Stimulated activated CD4-positive, alpha-beta T cell treated with anti-CD3 and anti-CD28 coated beads, Interleukin-1b, Interleukin-23, amount 100 ng/mL, for 1 hour (primary cell): ENCODE measurements at places on chromosomes 7 and 10.

DNA sequence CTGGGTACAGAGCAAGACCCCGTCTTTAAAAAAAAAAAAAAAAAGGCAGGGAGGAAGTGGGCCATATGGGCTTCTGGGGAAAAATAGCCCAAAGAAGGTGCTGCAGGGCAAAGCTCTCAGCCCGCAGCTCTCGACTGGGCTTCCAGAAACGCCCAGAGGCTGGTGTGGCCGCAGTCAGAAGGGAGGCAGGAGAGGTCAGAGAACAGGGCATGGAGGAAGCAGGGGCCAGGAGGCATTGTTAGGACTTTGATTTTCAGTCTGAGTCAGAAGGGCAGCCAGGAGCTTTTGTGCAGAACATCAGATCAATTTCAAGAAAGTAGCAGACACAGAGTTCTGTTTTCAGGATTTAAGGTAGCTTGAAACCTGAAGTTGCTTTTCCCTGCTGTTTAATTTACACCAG lies 35.3 kb upstream of the CYTH3 start:
- no peak for DNase-seq

DNA sequence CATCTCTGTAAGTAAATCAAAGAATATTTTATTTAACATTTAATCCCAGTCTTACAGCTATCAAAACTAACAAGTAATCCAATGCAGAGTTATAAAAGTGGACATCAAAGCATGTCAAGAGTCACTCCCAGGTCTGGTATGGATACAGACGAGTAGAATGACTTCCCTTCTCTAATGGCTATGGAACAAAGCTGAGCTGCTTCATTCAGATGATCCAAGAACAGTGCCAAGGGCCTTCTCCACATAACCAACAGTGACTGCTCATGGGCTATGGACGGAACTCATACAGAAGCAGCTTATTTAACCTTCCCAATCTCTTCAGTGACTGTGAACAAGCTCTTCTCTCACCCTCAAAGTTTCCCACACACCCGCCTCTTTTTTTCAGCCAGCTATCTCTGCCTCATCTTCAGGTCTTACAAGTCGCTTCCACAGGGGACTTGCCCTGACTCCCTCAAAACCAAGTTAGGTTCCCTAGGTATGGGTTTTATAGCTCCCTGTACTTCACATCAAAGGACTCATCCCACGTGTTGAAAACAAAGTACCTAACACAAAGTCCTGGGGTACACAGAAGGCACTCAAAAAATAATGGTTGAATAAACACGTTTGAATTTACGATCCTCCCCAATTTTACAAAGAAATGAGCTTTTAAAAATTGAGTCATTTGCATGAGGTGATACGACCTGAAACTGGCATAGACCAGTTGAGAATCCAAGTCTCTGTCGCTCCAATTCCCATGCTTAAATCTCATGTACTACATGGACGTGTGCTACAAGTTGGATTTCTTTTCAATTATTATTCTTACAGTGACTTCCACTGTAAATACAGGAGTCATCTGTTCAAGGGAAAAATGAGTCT lies 3.1 kb downstream of the USP6NL start:
- DNase-seq = no peak

GRCh38 chr10:132300582-132300981 lies 7.2 kb downstream of the STK32C start:
- DNase-seq = no peak

DNA sequence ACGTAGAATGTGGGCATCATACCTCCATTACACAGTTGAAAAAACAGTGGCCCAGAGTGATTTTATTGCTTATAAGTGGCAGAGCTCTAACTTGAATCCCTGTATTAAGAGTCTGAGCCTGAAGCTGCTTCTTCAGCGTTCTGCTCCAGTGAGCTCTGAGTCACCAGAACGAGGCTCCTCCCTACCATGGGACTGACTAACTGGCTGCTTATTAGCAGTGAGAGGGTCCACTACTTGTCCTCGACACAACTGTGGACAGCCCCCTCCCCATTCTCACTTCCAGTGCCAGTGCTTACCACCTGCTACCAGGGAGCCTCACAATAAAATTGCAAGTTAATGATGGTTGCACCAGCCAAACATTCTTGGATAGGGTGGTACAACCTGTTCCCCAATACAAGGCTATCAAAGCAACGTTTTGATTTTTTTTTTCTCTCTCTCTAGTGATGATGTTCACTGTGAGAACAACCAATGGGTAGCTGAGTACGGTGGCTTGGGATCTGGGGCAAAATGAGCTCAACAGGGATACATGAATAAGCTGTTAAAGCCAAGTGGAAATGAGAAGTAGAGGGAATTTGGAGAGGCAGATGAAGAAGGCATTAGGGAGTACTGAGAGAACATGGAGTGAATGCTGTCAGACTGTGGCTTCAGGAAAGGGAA lies 2.7 kb upstream of the NRG3 start:
- no peak for DNase-seq

- DNase-seq = no peak
Measured at GRCh38 chr10:76973091-76974016, 664.3 kb downstream of the KCNMA1 start.

DNA sequence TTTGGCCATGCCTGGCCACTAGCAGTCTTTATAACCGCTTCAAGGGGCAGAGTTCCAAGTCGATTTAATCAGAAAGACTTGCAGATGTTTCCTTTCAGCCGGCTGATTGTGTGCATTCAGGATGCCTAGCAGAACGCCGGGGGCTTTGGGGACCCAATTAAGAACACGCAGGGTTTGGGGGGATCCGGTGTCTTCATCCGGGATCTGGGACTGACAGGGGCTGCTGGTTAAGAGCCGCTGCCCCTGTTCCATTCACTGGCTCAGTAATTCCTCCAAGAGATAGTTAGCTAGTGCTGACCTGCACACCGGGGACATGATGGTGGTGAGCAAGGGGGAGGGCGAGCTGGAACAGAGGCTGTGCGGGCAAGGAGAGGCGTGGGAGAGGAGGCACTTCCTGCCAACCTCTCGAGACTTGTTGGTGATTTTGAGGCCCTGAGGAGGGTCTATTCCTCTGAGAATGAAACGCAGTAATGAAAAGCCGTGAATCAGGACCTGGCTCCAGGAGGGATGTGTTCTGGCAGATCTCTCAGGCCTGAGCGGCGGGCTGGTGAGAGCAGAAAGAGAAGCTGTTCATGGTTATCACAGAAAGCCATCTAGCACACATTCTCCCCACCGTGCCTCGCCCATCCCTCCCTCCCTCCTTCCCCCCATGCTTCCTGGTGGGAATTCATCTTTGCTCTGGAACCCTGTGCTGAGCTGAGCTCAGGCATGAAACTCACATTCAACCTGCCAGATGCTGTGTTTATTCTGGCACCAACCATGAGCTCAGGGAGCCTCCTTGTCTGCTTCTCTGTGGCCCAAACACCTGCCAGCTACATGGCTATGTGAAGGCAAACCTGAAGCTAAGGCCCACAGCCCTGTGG lies 152.0 kb downstream of the CCDC3 start:
- no peak for DNase-seq

- DNase-seq = no peak
Measured at GRCh38 chr7:132708470-132708869, 132.2 kb upstream of the PLXNA4 start.

DNA sequence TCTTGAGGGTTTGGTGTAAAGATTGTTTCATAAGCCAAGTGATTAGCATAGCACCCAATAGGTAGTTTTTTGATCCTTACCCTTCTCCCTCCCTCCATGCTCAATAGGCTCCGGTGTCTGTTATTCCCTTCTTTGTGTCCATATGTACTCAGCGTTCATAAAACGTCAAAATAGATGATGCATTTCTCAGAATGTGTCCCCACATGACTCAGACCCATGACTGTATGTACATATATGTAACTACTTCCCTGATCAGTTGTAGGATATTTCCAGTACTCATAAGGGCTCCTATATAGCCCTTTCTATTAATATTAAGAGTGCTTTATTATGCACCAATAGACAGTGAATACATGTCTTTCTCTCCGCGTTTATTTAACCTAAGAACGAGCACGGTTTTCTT lies 466.9 kb downstream of the KIF20B start:
- DNase-seq = no peak

DNA sequence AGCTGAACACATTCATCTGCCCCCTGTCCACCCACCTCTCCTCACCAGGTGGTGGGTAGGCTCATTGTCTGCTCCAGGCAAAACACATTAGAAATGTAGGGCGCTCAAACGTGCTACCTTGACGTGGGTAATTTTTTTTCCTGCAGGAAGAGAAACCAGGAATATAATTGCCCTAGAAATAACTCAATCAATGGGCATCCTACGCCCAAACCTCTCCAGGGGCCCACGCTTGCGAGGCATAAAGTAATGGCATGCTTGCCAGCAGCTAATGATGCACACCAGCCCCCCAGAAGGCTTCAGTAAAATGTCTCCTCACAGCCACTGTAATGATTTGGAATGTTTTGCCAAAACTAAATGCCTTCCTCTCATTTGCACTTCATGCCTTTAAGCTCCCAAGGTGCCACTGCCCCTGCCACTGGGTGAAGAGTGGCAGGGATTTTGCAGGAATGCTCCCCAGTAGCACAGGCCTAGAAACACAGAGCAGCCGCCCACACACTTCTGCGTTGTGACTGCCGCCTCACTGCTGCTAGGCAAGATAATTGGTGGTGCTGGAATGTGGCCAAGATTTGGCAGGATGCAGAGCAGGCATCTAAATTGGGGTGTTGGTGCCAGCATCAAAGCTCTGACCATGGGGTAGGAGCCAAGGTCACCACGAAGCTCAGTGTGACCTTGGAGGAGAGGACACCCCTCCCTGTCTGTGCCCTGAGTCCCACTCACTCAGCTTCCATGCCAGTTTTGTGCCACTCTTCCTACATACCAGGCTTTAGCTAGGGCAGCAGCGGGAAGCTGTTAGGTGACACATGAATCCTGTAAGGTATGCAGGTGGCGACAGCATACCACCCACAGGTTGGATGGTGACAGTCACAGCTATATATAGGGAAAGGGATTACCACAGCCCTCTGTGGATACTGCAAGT lies 48.7 kb upstream of the PPP1R3C start:
- no peak for DNase-seq

- DNase-seq = no peak
Measured at GRCh38 chr10:128625926-128626325, 499.7 kb upstream of the MKI67 start.

- no peak for DNase-seq
Measured at GRCh38 chr7:150954986-150955518, 23.1 kb downstream of the KCNH2 start.

DNA sequence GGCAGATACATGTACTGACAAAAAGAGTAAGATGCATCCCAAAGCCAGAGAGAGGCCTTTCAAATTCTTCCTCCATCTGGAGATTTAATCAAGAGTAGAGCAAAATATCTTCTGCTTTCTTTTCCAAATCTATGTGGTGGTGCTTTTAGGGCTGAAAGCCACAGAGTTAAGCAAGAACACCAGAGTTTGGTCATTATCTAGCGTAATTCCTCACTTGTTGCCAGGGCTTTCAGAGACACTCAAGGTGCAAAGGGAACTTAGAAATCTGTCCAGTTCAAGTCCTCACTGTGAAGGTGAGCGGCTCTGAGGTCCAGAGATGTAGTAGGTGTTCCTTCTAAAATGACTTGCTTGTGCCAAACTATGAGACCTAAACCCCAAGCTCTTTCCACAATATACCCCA lies 10.9 kb upstream of the NFE2L3 start:
- no peak for DNase-seq

- DNase-seq = no peak
Measured at GRCh38 chr7:159148430-159149395, 4.0 kb upstream of the VIPR2 start.

- no peak for DNase-seq
Measured at GRCh38 chr10:50437248-50437647, 185.9 kb upstream of the ASAH2 start.

- no peak for DNase-seq
Measured at GRCh38 chr10:30172091-30172490, 112.7 kb upstream of the JCAD start.

GRCh38 chr10:29730458-29730857 lies 95.7 kb upstream of the SVIL start:
- no peak for DNase-seq

- DNase-seq = no peak
Measured at GRCh38 chr7:122901250-122901649, 15.0 kb upstream of the CADPS2 start.

GRCh38 chr7:51111241-51111940 lies 205.2 kb downstream of the COBL start:
- DNase-seq = no peak

DNA sequence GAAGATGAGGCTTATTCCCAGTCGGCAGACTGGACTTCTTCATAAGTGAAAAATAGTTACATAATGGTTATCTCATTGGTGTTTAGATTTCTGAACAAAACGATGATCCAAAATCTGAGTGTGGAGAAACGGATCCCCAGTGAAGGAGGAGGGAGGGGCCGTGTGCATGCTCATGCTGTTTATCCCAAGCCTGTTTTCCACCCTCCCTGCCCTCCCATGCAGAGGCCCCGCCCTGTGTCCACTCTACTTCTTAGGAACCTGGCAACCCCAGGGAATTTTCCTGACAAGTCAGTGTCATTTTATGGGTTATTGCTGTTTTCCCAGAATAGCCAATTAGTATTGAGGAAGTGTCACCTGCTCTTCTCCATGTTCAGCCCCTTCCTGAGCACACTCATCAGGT lies 174.0 kb downstream of the CELF2 start:
- DNase-seq = no peak

DNA sequence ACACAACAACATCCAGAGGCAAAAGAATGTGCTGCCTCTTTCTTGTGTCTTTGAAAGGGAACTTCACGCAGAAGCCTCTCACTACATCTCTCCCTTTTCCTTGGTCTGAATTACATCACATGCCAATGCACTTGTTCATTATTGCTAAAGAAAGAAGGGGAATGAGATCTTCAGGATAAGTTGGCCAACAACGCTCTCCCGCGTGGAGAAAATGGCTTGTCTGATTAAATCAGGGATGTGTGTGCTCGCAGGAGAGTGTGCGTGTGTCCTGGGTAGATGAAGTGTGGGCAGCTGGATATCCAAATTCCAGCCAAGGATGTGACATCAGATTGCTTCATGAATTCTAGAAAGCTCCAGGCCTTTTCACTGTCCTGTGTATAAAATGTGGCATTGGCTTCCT lies 541.6 kb upstream of the FZD8 start:
- DNase-seq = no peak

DNA sequence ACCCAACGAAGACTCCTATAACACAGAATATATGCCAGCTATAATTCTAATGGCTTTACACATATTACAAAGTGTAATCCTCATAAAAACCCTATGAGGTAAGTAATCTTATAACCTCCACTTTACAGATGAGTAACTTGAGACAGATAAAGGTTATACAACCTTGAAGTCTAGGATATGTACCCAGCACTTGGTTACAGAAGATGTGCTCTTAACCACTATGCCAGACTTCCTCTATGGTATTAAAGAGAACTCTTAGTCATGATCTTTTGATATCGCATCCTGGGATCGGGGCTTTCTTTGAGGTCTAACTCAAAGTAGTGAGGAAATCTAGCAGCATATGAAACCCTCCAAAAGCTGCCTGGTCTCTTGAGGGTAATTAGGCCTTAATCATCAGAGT lies 319.2 kb upstream of the LRRN3 start:
- DNase-seq = no peak
